Cerebellar cortex (tissue), 1 donor: ENCODE measurements at places on chromosomes 2 and 18.

DNA sequence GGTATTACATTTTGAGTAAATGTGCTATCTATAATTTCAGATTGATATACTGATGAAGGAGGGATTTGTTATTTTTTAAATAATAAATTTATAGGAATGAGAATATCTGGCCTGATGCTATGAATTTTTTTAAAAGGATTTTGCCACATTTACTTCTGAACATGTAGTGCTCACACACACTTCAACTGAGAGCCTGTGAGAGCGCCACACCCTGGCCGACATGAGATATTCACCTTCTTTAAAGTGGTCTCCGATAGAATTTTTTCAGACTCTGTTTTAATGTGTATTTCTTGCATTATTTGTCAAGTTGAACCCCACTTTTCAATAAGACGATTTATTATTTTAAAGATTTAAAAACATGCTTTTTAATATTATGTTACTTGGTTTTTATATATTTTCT is 813.3 kb downstream of the DCC start:
- no peak for DNase-seq

- no peak for DNase-seq
Observed at GRCh38 chr18:60996326-60996725, 336.9 kb upstream of the CDH20 start.

DNA sequence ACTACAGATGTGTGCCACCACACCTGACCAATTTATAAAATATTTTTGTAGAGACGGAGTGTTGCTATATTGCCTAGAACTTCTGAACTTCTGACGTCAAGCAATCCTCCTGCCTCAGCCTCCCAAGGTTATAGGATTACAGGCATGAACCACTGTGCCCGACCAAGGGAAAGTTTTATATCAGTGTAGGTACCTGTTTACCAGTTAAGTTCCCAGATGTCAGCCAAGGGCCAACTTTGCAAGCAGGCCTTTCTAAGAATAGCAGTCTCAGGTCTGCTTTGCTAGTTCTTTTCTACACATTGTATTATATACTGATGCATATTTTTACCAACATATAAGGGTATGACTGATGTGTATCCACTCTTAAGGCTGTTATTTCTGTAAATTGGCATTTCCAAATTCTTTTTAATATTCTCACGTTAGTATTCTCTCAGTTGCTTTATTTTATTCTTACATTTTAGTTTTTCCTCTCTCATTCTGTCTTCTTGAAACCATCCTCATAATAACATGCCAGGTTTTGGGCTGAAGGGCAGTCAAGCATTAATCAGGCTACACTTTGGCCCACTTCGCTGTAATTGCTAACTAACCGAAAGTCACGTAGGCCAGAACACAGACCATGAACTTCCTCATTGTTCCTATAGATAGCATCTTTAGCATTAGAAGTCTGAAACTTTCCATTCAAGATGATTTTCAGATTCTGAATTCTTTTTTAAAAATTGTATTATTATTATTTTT is 25.0 kb upstream of the CXXC1 start:
- DNase-seq, result no peak

DNA sequence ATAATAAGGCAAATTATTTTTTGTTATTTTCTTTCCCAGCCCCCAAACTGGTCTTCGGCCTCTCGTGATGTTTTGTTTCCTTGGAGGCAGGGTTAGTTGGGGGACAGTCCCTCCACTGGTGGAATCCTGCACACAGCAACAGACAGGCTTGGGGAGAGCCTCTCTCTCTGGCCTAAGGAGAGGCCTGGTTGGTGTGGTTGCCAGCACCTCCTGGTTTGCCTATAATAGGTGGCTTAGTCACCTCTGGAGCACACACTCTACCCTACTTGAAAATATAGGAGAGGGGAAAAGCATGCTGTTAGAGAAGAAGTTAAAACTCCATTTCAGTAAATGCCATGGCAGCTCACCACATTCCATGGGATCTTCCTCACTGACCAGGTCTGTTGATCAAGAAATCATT is 417.2 kb upstream of the MEIS1 start:
- no peak for DNase-seq

DNA sequence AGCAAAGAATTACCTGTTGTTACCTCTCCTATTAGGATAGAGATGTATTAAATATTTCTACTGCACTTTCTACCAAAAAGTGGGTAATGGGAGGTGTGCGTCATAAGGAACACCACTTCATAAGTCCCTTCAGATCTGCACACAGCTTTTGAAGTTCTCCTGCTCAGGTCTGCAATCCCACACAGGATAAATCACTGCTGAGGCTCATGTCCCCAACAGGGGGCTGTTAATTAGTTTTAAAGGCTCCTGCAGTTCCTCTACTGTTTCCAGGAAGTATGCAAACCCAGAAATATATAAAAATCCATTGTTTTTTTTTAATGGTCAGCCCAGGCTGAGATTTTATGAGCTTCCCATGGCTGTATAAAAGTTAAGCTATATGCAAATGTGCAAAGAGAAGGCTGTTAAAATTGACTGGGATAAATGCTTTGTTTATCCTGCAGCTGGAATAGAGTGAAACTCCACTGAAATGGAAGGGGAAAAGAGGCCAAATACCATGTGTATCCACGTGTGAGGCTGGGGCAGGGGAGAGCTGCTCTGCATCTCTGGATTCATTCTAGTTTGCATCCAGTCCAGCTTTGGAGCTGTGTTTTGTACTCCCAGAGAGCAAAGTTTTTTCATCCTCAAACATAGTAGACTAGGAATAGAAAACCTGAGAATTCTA is 903.7 kb downstream of the TDRD15 start:
- no peak for DNase-seq

DNA sequence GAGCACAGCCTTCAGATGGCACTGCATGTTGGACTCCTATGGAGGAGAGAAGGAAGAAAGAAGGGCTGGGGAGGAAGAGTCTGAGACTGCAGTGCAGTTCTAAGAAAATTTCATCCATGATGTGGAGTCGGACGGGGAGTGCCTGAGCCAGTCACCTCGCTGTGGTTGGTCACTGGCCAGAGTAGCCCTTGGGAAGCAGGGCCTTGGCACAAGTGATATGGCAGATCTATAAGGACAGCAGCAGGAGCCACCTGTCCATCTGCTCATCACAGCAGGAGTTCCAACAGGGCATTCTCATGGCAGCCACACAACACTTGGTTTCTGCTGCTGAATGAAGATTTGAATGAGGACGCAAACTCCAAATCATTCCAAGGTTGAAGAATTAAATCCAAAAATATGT is 314.8 kb downstream of the CYP26B1 start:
- DNase-seq, result peak; percentile 71
